ENCODE measurements at places on chromosomes 4 and X. TPM values are rescaled to one million over a fixed set of nuclear protein-coding genes. Genes with fewer than 3 reads are reported as not detected.

Gene BGN
- total RNA-seq, result not detected

Gene LRCH2
- total RNA-seq, result 0.04 TPM

Gene GNRHR
- total RNA-seq, result not detected

Gene APLN
- total RNA-seq, result 0.71 TPM

Gene TMPRSS11F
- total RNA-seq, result not detected

Gene NDP
- total RNA-seq, result not detected

Gene CTAG1A
- 0.18 TPM for total RNA-seq

Gene TEX28
- not detected for total RNA-seq

Gene CYTL1
- not detected for total RNA-seq

Gene ZNF732
- not detected for total RNA-seq

Gene TLR3
- total RNA-seq, result 0.37 TPM

Gene ING2
- 13.5 TPM for total RNA-seq

Gene EBP
- total RNA-seq, result 109 TPM

Gene MAGED2
- total RNA-seq, result 86.8 TPM

Gene ASMT
- 0.74 TPM for total RNA-seq

Gene TCEAL7
- not detected for total RNA-seq

Gene F9
- total RNA-seq, result not detected

Gene RPS6KA6
- total RNA-seq, result 4.3 TPM

Gene STOX2
- total RNA-seq, result 2.1 TPM

Gene LIN54
- total RNA-seq, result 6.8 TPM

Gene NLGN3
- 0.86 TPM for total RNA-seq

Gene HMX1
- total RNA-seq, result 0.13 TPM

Gene HAND2
- total RNA-seq, result 0.36 TPM

Gene CNKSR2
- 4.3 TPM for total RNA-seq

Gene ZCCHC12
- 0.21 TPM for total RNA-seq

Gene PLP1
- total RNA-seq, result not detected

Gene GPR82
- not detected for total RNA-seq

Gene MAOB
- 0.27 TPM for total RNA-seq

Gene USP17L27
- total RNA-seq, result not detected

Gene TSPAN6
- 44.1 TPM for total RNA-seq

Gene LGI2
- 0.15 TPM for total RNA-seq

Gene NXF2B
- total RNA-seq, result not detected

Gene GASK1B
- 0.47 TPM for total RNA-seq

Gene TMPRSS11B
- not detected for total RNA-seq

Gene GJB1
- total RNA-seq, result not detected

Gene KLHL4
- total RNA-seq, result 2.8 TPM

Gene MSN
- total RNA-seq, result 274 TPM

Gene DGKK
- not detected for total RNA-seq

Gene ESX1
- not detected for total RNA-seq

Gene MAGEB17
- not detected for total RNA-seq

Gene PHEX
- total RNA-seq, result 0.44 TPM

Gene MAGEE2
- not detected for total RNA-seq

Gene MAMLD1
- 10.0 TPM for total RNA-seq

Gene STK32B
- total RNA-seq, result 22.0 TPM

Gene PHOX2B
- total RNA-seq, result not detected

Gene CT55
- not detected for total RNA-seq

Gene MAGEA10
- total RNA-seq, result not detected

Gene APOOL
- 7.3 TPM for total RNA-seq

Gene CNGA2
- total RNA-seq, result not detected

Gene ITIH6
- total RNA-seq, result not detected

Gene ARHGAP4
- total RNA-seq, result 0.75 TPM

Gene TKTL2
- not detected for total RNA-seq

Gene SLC25A53
- total RNA-seq, result 5.0 TPM

Gene JADE3
- 11.8 TPM for total RNA-seq

Gene BMX
- not detected for total RNA-seq

Gene STATH
- not detected for total RNA-seq

Gene PABPC1L2A
- not detected for total RNA-seq
